Stimulated activated CD4-positive, alpha-beta T cell treated with anti-CD3 and anti-CD28 coated beads, Interleukin-4, amount 100 ng/mL, for 4 hours (primary cell): ENCODE measurements at places on chromosomes 1 and 21.

DNA sequence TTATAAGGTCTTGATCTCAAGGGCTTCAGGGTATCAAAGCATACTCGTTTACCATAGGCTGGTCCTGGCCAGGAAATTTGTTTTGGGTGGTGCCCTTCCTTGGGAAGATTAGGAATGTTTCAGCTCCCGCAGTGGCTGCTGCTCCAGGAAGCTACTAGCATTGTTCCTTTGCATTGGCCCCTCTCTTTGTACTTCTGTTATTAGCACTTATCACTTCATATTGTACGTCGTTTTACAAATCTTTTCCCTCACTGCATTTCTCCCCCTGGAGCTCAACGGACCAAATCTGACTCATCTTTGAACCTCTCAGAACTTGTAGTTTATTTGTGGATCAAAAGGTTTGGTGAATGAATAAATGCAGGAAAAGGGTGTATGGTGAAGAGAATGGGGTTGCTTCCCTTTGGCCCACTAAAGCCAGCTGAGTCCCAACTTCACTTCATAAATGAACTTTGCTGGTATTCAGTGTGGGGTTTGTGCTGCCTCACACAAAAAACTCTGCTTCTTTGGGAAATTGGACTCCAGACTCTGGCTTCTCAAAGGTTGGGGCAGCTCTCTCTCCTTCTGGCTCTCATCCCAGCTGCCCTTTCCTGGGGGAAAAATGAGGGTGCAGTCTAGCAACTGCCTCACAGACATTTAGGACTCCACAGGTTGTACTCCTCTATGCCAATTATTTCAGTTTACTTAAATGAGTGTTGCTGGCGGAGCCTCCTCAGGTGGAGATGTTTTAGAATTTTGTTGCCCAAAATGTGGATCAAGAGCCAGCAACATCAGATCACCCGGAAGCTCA, 5.9 kb downstream of the GNAT2 start:
- no peak for DNase-seq

- no peak for DNase-seq
Observed at GRCh38 chr1:219367496-219367895, 193.8 kb downstream of the LYPLAL1 start.

GRCh38 chr1:184596950-184597645, 157.6 kb downstream of the EDEM3 start:
- no peak for DNase-seq

DNA sequence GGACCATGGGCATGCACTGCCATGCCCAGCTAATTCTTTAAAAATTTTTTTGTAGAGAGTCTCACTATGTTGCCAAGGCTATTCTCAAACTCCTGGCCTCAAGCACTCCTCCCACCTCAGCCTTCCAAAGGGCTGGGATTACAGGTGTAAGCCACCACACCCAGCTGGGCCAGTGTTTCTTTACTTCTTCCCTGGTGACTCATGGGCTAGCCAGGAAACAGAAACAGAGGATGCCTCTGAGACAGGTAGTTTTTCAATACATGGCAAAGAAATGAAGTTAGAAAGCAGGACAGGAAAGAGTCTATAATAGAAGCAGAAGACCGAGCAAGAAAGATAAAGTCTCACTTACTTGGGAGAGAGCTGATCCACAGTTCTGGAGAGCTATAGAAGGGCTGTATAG, 7.6 kb upstream of the C1orf74 start:
- no peak for DNase-seq
